ENCODE measurements at places on chromosomes 5 and 9.

GRCh38 chr5:141672841-141673813 is 8.9 kb downstream of the ARAP3 start:
- no peak for DNase-seq

DNA sequence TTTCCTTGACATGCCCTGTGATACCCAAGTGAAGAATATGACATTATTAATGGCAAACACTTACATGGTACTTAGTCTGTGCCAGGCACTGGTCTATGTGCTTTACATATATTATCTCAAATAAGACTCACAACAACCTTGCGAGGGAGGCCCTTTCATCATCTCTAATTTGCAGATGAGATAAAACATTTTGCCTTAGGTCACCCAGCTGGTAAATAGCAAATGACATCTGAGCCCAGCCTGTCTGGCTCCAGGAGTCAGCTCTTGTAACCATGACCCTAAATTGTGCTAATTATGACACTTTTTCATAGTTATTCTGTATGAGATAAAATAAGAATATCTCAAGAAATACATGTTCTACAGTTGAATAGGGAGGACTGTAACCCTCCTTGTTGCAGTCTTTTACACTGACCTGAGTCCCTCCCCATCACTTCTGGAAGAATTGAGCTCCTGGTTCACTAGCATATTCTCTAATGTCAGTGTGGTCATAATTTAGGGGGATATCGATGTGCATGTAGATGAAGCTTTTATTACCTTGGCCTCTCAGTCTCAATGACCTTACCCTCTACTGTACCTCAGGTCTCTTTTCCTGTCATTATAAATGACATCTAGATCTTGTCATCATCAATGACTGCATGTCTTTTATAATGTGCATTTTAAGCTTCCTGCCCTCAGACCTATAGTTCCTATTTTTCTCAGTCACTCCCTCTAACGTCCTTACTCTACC is 126.1 kb upstream of the HAPLN1 start:
- no peak for DNase-seq

DNA sequence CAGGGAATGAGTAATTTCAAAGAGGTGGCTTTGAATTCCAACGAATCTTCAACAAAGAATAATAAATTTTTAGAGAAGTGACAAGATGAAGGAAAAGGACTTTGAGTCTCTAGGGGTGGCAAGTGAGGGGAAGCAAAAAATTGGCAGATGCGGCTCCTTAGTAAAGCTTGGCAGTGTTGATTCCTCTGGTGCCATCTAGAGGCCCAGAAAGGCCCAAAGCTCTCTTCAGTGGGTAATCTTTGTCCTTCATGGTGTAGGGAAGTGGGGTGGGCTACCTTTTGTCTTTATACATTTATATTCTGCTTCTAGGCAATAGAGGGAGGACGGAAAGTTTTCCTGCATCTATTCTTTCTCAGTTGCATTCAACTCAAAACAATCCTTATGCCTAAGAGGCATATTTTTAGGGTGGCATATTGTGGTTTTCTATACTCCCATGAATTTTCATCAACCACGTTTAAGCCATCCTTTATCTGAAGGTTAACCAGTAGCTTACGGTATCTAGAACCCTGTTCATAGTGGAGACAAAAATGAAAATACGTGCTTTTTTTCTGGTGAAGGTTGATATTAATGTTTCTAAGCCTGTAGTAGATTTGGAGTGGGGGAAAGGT is 17.5 kb upstream of the ROPN1L start:
- no peak for DNase-seq

GRCh38 chr9:109469646-109470358 is 28.3 kb downstream of the PTPN3 start:
- DNase-seq: peak; percentile 34

- no peak for DNase-seq
Measured at GRCh38 chr9:95118596-95118995, 198.9 kb downstream of the FANCC start.
